ENCODE measurements at places on chromosomes 3 and 15.

GRCh38 chr15:90512276-90512675, 17.4 kb upstream of the CRTC3 start:
- peak; percentile 35 for DNase-seq

- no peak for DNase-seq
These were observed 27.3 kb downstream of the OTOL1 start for GRCh38 chr3:161523916-161524315.

- no peak for DNase-seq
These were observed 5.7 kb downstream of the ESYT3 start for GRCh38 chr3:138440121-138440521.

GRCh38 chr3:83233715-83234114, 1472.3 kb upstream of the GBE1 start:
- no peak for DNase-seq

GRCh38 chr3:46131884-46132450, 76.1 kb downstream of the CCR1 start:
- no peak for DNase-seq

DNA sequence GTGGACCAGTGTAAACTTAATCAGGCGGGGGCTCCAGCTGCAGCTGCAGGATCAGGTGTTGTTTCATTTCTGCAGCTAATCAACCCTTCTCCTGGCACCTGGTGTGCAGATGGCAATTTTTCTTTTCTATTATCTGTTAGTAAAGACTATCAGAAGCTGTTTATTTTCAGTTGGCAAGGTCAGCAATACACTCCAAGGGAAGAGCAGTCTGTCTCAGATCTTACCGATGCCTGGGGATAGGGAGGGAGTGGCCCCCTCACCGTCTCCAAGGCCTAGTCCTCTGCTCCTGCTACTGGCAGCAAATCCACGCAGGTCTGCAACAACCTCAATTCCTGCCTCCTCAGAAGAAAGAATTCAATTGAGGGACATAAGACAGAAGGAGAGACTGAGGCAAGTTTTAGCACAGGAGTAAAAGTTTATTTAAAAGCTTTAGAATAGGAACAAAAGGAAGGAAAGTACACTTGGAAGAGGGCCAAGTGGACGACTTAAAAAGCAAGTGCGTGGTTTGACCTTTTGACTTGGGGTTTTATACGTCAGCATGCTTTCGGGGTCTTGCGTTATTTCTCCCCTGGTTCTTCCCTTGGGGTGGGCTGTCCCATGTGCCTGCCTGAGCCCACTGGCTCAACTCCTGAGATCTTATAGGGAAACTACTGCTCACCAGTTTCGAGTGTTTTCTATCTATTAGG, 9.2 kb downstream of the CCRL2 start:
- DNase-seq = no peak

DNA sequence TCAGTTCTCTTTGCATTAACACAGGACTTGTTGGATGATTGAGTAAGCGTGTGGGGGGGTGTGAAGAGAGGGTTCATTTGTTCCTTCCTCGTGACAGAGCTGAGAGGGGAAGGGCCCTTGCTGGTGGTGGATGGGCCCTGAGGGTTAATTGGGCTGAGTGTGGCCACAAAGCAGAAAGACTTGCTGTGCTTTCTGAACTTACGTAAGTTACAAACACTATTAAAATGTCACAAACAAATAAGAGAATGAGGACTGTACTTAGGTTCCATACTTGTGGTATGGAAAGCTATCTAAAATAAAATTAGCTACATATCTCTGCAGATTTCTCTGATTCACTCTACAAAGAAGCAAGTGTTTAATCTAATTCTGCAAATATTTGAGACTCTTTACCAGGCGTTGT, 231.3 kb downstream of the LPP start:
- no peak for DNase-seq

GRCh38 chr3:82610236-82610635, 848.8 kb upstream of the GBE1 start:
- no peak for DNase-seq

- DNase-seq = no peak
These were observed 463.7 kb upstream of the CFAP20DC start for GRCh38 chr3:59513570-59513969.

DNA sequence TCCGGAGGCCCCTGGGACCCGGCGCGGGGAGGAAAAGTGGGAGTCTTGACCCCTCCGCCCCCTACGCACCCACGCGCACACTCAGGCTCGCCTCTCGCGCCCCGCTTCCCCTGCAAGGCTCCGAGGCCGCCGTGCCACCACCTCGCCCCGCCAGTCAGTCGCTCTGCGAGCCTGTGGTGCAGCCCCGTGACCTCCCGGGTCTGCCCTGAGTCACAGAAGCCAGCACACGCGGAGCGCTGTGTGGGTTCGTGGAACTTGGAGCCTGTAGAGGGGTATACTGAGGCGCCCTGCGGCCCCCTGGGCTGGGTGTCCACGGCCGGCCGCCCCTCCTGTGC, 380 bp upstream of the ALS2CL start:
- peak; percentile 49 for DNase-seq

GRCh38 chr3:141109751-141110150, 58.6 kb downstream of the SPSB4 start:
- DNase-seq = no peak

DNA sequence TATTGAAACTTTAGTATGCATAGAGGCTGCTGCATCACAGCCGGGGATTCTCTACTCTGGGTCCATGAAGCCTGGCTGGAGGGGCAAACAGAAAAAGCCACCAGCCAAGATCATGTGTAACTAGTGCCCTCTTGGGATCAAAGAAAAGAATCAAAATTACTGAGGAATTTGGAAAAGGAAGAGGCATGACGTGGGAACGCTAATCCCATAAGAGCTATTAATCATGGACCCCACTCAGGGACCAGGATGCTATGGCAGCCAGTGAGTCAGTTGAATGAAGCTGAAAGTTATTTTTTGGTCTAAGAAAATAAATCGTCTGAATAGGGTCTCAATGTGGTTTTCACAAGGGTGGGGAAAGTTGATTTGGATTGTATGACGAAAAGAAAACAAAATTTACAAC, 1165.1 kb downstream of the ROBO2 start:
- DNase-seq = no peak

- DNase-seq = no peak
These were observed 1166.1 kb upstream of the GBE1 start for GRCh38 chr3:82927309-82928253.

DNA sequence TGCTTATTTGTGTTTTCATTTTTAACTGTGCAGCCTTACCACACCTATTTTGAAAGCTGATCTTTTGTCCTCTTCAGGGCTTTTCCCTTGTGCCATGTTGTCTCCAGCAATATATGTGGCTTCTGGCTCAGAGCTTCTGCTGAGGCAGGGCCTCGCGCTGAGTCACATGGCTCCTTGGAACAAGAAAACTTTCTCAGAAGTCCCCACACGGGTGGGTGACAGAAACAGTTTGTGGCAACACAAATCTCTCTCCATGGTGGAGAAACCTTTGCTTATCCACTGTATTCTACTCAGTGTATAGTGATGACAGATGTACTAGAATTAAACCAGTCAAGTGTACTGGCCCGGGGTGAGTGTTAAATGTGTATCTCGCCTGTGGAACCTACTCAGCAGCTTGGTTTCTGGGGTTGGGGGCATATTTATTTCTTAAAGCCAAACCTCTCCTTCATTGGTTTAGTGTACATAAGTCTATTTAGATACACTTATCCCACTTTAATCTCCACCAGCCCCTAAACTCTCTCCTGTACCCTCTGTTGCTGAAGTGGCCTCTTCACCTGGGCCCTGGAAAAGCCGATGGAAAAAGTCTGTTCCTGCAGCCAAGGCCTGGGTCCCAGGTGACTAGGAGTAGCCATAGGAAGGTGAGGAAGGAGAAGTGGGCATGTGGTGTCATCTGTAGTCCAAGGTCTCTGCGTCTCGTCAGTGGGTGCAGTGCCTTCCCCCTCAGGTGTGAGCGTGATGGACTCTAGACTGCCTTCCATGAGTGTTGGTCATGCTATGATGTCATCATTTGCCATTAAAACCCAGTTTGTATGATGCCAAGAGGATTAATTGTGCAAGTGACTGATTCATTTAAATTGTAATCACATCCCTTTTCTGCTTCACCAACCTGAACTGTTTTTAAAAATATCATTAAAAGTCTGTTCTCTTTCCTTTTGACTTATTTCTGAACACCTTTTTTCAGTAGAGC, 3.2 kb upstream of the FBXL22 start:
- no peak for DNase-seq

DNA sequence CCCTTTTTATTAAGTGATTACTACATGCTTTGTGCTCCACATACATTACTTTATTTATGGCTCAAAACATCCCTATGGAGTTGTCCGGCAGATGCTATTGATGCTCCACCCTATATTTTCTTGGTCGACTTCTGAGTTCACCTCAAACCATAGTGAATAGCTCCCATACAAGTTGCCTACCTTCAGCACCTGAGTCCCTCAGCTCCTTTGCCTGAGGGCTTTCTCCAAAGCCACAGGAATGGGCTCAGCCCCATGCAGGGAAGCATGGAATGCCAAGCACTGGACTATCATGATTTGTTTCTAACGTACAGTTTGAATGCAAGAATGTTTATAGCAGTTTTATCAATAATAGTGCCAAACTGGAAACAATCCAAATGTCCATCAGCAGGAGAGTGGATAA, 124.8 kb upstream of the TNIK start:
- no peak for DNase-seq

GRCh38 chr3:102661707-102662497, 227.1 kb downstream of the ZPLD1 start:
- no peak for DNase-seq

DNA sequence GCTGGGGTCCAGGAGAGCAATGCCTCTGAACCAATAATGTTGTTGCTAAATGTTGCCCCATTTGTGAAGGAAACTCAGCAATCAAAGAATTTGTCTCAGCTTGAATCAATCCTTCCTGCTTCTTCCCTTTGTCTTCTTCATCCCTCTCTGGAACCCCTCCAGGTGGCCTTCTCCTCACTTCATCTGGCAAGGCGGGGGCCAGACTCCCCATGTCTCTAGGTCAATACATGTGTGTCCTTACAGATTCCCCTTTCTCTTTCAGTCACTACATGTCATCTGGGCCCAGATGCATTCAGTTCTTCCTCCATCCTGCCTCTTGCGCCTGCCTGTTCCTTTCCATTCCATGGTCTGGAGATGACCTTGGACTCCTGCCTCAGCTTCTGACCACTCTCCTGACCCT, 8.0 kb upstream of the LTF start:
- DNase-seq = no peak

- no peak for DNase-seq
These were observed 572.3 kb downstream of the PYDC2 start for GRCh38 chr3:192033246-192033645.

DNA sequence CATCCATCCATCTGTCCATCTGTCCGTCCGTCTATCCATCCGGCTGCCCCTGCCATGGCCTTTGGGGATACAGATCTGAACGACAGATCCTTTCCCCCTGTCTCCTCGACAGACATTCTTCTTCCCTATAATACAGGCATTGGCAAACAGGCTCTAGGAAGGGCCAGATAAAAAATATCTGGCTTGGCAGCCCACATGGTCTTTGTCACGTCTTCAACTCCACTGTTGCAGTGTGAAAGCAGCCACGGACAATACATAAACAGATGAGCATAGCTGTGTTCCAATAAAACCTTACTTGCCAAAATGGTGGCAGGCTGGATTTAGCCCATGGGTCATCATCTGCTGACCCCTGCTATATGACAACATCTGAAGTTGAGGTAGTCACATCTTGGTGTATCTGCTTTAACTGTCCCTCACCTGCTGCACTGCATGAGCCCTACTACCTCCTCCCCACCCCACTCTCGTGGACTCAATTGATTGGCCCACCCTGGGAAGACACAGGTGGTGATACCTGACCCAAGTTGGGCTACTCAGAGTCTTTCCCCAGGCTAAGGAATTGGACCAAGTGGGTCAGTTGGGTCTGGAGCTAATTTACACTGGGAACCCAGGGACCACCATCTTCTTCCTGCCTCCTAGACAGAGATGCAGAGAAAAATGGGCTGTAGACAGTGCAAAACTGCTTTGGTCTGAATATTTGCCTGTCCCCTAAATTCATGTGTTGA, 128.4 kb upstream of the SMAD3 start:
- DNase-seq = no peak

DNA sequence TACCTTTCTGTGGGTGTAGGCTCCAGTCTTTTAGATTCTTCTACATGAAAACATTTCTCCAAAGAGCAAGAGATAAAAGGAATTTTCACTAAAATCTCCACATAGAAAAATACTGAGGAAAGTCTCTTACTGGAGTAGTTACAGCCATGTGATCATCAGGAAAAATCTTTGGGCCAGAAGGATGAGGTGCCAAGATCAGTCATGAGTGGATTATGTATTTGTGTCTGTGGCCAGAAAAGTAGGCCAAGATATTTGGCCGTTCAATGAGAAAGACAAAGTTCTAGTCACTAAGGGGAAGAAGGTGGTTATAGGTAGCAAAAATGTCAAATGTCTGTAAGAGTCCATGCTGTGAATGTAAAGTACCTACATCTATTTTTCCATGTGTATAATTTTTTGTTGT, 339.3 kb downstream of the NSUN3 start:
- DNase-seq = no peak

DNA sequence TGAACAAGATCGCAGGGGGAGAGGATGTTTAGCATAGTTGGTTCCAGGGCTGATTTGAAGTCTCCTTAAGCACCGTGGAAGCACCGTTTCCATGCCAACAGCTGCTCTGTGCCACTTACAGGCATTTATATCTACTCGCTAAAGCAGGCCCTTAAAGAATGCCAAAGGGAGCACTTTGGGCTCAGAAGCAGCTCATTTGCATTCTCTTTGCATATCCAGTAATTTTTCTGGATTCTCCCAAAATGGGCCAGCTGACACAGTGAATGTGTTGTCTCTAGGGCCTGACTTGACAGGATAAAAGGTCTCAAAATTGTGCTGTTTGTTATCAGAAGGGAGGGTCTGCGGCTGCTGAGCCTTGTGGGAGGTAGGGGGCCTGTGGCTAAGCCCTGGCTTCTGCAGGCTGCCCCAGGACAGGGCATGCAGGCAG, 138.6 kb downstream of the FBLN2 start:
- no peak for DNase-seq

- DNase-seq = no peak
These were observed 3.4 kb upstream of the COL7A1 start for GRCh38 chr3:48598323-48599076.

DNA sequence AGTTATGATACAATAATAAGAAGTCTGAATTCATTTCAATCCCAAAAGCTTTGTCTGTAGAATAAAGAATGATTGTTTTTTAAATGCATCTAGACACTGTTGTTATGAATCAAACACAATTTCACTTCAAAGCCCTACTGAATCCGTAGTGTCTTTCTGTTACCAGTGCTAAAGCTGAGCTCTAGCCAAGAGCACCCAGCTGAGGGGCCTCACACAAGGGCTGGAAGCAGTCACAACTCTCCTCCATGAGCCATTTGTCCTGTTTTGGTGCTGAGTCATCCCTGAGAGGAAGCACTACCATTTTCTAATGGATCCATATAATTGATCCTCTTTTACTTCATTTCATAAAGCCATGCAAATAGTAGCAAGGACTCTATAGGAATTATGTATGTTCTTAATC, 158.2 kb upstream of the ANKRD28 start:
- DNase-seq = no peak

- DNase-seq = no peak
These were observed 195.1 kb upstream of the CTDSPL start for GRCh38 chr3:37666618-37667017.
